ENCODE measurements at places on chromosomes 13 and 19.

GRCh38 chr13:110819203-110820014, 95.5 kb downstream of the ANKRD10 start:
- peak; percentile 45 for DNase-seq

DNA sequence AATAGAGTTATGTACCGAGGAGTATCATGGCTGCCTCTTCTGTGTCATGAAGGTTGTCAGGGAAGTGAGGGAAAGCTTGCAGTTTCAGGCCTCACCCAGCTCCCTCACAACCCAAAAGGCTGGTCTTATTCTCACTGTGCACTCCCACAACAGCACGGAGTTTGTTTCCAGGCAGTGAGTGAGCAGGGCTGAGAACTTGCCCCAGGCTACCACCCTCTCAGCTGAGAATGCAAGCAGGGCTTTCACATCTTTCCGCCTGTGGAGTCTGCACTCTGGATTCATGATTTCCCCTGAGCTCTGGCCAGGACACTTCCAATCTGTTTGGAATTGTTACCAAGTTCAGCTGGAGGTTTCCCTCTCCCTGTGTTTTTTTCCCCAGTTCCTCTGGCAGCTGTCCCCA, 2284.7 kb upstream of the PCDH20 start:
- no peak for DNase-seq

DNA sequence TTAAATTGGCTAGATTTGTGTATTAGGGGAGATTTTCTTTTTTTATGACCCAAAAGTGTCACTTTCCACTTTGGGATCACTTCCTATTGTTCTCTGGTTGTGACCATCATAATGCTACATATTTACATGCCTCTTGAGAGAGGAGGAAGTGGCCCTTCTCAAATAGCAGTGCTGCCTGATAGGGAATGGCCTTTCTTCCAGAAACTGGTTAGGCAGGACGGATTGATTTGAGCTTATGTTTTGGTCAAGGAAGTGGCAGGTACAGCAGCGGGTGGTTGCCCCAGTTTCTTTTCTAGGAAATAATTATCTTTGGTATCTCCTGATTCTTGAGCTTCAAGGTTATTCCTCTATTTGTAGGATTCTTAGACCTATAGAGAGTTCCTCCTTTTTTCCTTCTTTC, 21.9 kb upstream of the WTIP start:
- DNase-seq = no peak

- DNase-seq = no peak
These were observed 10.0 kb downstream of the PKN1 start for GRCh38 chr19:14442891-14443631.

Measured in stromal cell of bone marrow (primary cell).